GM23248 (cell line): ENCODE measurements at places on chromosomes 11 and 22.

DNA sequence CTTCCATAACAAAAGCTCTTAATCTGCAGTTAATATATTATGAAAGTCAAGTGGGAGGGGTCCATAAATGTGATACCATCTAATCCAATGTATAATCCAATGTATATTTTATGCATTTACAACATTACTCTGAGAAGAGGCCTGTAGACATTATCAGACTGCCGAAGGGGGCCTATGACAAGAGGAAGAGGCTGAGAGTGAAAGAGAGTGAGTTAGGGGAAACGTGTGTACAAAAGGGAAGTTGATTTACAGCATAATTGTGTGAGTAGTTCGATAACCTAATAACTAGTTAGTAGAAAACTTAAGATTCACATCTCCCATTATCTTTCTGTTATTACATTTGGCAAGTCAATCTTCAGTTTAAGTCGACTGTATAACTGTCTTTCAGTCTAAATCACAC is 86.6 kb downstream of the DDX10 start:
- no peak for DNase-seq

GRCh38 chr11:119091966-119092879 is 7.5 kb downstream of the HMBS start:
- peak; percentile 8 for DNase-seq

GRCh38 chr22:31915586-31915985 is 28.7 kb upstream of the YWHAH start:
- no peak for DNase-seq

DNA sequence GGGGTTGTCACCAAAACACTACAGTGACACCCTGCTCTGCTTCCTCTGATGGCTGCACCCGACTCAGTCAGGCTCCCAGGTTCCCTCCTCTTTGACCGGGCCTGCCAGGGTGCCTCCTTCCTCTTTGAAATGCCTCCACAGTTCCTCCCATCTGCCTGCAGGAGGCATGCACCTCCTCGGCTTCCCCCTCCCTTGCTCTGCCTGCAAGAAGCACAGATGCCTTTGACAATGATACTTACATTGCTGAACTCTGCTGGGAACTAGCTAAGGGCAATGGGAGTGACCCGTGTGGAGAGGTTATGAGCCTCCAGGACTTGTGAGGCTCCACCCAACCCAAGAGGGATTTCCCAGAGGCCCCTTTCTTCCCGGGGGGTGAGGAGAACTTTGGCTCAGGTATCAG is 674.1 kb downstream of the OPCML start:
- DNase-seq = peak; percentile 65

GRCh38 chr11:1411301-1411700 is 21.6 kb downstream of the BRSK2 start:
- no peak for DNase-seq
